ENCODE measurements at places on chromosomes 12 and 14.

DNA sequence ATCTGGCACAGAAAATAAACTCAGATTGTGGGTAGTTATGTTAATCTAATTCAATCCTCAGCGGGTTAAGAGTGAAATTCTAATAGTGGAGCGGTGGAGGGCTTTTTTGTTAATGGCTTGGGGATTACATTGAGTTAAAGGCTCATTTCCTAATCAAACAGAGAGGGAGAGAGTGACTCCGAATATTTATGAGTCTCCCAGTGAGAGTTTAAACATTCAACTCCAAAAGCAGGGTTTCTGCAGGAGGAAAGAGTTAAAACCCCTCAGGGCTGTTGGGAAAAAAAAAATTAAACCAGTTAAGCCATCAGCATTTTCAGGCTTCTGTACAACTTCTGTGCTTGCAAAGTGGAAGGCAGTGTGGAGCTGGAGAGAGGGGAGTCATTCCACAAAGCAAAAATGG lies 62.1 kb upstream of the ESRRB start:
- DNase-seq, result no peak

DNA sequence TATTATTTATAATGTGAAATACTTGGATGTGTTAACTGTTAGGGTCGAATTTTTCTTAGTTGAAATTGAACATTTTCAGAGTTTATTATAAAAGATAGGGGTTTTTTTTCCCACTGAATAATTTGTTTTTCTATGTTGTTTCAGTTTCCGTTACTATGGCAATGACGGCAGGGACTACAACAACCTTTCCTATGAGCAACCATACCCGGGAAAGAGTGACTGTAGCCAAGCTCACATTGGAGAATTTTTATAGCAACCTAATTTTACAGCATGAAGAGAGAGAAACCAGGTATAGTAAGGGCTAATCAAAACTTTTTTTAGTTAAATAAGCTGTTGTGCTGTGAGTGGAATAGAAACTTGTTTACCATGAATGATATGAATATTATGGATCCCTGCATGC lies 35.1 kb upstream of the BMAL2 start:
- DNase-seq, result no peak

DNA sequence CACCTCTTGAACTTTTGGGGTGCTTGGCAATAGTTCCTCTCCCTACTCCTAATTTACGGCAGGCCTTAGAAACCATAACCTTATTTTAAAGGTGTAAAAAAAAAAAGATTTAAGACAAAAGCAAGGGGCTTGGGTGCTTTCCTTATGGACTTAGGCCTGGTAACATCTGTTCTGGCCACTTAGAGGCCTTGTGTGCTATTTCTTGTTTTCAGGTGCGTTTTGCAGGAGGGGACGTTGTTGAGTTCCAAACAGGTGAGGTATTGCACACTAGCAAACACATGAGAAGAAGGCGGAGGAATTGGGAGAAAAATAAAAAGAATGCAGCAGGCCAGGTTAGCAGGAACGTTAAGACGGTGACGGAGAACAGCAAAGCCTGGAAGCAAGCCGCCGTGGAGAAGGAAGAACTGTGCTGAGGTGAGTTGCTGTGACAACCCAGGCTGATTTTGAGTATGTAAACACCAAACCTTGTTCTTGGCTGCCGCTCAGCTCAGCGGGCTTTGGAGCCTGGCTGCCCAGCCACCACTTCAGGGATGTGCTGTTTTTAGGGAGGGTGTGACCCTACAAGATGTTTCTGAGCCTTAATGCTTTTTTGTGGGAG lies 17.3 kb downstream of the EMG1 start:
- no peak for DNase-seq

DNA sequence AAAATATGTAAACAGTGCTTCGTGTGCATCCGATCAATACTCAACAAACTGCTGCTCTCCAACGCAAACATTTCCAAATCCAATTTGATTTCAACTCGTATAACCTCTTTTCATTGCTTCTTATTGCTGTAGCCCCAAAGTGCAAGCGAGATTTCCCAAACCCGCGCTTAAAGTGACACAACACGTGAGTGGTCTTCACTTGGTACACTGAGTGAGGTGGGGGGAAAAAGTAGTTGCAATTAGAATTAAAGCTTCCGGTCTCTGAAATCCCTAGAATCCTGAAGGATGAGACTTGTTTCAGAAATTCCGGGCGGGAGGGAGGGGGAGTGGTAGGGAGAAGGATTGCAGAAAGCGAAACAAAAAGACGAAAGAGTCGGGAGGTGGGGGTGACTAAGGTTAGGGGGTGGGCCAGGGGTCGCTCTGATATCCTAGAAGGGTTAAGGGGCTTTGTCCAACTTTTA lies 387.5 kb downstream of the BCAT1 start:
- peak; percentile 11 for DNase-seq

GRCh38 chr12:53550595-53550994 lies 43.3 kb upstream of the NPFF start:
- no peak for DNase-seq

- no peak for DNase-seq
Observed at GRCh38 chr12:65756956-65757511, 67.2 kb upstream of the HMGA2 start.
